ENCODE measurements at places on chromosomes 4 and X.

DNA sequence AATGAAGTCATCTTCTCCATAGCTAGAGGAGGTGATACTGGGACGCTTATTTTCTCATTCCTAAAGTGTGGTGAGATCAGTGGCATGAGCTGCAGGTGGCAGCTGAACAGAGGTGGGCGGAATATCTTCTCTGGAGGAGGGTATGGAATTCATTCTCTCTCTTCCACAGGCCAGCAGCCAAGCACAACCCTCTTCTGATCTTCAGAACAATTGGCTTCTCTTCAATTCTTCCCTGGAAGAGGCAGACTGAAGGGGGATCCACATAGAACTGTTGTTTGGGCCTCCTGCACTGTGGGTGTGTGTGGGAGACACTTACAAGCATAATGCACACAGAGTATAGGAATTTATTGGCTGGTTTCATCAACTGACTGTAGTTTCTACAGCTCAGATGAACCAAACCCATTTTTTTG lies 180.4 kb upstream of the RASGEF1B start:
- DNase-seq: no peak

GRCh38 chrX:8244301-8244700 lies 73.2 kb upstream of the VCX2 start:
- DNase-seq: no peak

- no peak for DNase-seq
These were observed 100.4 kb downstream of the ITM2A start for GRCh38 chrX:79266702-79267101.

DNA sequence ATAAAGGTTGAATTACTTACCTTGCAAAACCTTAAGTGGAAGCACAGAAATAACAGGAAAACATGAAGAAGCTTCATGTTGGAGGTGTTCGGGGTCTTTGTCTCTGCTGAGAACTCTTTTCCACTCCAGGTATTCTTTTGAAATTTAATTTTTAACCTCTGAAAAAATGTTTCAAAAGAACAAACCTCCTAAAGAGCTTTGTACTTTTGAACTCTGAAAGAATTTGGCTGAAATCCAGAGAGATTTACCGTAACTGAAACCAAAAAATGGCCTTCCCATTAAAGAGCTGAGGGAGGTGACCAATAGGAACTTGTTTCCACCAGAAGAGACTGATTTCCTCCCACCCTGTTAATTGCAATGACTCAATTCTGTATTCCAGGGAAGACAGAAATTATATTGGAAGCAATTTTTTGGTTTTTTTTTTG lies at the start of gene CFI:
CFI (minus strand) TSS at position 105 of the 425 bp plus-strand sequence; CDS start at position 77, 28 bp downstream.
- no peak for DNase-seq

DNA sequence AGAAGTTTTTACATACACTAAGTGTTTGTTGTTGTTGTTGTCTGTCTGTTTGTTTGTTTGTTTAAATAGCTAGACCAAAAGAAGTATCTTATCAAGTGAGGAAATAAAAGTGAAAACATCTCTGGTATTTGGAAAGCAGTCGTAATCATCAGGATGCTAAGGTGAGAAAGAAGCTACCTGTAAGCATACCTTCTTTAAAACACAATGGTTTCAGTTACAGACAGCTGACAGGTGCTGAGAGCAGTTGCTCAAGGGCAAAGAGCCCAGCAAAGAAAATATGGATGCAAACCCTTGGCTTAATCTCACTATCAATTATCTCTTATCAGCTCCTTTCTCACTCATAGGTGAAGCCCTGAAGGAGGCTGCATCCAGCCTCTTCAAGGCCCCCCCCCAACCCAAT lies 42.8 kb upstream of the FBXW7 start:
- DNase-seq: no peak

GRCh38 chr4:10259976-10260375 lies 143.4 kb upstream of the WDR1 start:
- DNase-seq: no peak

DNA sequence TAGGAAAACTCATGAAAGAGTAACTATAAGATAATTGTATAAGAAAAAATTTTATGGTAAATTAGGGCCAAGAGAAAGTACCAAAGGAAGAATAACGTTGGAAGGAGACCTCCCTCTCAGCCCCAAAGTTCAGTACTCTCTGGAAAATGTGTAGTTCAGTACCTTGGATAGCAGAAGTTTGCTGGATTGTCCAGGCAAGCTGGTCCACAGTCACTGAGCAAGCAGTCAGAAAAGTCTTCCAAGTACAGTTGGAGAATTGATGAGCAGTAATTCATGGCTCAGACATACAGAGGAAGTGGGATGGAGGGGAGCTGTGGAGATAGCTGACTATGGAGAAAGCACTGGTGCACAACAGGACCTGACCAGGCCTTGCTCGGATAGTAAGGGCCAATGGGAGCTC lies 598.2 kb upstream of the NDST4 start:
- DNase-seq: no peak

DNA sequence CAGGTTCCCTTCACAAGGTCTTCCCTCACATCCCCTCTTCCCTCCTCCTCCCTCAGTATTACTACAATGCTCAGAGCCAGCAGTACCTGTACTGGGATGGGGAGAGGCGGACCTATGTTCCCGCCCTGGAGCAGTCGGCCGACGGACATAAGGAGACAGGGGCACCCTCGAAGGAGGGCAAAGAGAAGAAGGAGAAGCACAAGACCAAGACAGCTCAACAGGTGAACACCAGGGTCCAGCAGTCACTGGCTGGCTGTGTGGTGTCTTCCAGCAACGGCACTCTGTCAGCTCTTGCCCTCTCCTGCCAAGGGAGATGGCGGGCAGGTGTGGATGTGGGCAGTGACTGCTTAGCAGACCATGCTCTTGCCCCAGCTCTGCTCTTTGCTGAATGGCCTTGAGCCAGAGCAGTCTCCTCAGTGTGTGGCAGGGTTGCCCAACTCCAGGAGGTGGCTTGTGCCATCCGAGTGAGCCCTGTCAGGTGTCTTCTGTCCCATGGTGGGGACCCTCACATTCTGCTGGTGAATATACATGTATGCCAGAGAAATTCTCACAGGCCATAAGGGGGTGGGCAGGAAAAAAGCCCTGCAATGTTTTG lies 11.4 kb upstream of the UBA1 start:
- DNase-seq: no peak

GRCh38 chr4:88439161-88439760 lies 17.7 kb upstream of the HERC5 start:
- no peak for DNase-seq

- DNase-seq: no peak
These were observed 55.3 kb downstream of the GPR143 start for GRCh38 chrX:9710332-9710731.

- no peak for DNase-seq
These were observed 8.1 kb upstream of the HSD17B10 start for GRCh38 chrX:53442322-53442631.

DNA sequence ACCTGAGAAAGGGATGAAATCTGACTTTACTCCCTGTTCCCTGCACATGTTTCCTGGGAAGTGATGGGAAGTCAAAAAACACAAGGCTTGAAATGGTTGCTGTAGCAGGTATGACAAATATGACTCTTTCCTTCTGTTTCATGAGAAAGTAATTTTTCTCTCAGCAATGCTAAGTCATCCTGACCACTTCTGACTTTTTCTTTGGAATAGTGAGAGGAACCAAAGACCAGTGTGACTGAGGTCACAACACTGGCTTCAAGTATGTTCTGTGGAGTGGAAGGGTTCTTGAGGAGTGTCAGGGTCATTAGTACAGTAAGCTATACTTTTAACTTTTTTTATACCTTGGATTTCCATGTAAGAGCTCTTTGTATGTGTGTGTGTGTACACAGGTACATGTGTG lies 225.3 kb downstream of the PPP3CA start:
- no peak for DNase-seq

DNA sequence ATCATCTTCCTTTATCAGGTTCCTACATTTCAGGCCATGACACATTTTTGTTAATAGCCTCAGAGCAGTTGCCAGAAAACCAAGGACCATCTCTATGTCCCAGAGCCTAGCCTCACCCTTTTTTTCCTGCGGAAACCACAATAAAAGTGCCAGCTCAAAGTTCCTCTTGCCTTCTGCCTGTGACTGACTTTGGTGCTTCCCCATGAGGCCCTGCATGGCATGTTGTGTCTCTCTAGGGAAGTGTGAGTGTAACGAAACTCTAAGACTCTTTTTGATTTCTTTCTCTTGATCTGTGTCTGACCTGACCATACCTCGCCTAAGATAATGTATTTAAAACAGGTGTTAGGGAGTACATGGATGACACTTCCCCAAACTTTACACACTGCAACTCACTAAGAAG lies 642.3 kb upstream of the BOD1L1 start:
- no peak for DNase-seq

- no peak for DNase-seq
These were observed 90.6 kb downstream of the PTTG2 start for GRCh38 chr4:38050560-38051350.

DNA sequence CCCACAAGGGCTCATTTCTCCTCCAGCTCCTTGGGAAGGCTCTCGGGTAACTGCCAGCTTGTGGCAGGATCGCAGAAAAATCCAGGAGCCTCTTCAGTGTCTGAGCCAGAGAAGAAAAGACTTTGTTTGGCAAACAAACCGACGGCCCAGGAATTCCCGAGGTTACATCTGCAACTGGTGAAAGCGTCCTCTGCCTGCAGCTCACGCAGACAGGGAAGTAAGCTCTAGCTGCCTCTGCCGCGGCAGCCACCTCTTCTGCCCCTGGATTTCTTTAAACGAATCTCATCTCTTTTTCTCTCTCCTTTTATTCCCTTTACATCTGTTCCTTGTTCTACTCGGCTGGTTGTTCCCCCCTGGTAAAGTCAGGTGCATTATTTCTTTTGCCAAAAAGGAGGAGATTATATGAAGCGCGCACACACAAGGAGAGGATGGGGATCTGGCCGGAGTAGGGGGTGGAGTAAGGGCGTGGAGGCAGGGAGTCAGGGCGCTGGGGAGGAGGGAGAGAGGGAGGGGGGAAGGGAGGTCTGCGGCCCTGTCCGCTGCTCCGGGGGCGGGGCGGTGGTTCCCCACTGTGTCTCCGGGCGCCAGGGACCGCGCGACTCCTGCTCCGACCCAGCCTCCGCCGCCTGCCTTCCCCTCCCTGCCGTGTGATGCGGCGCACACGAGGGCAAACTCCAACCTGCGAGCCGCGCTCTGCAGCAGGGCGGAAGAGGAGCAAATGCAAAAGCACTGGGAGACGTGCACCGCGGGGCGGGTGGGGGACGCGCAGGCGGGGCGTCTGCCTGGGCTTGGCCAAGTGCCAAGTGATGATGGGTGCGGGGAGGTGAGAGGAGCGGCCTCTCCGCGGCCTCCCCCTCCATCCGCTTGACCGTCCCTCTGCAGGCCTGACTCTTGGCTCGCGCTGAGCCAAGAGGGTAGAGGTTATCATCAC lies at the start of gene DCHS2:
DCHS2 (minus strand) TSS at position 459 of the 931 bp plus-strand sequence; CDS start at position 15, 444 bp downstream.
- DNase-seq: peak; percentile 15

- DNase-seq: no peak
These were observed 320.7 kb upstream of the FTHL17 start for GRCh38 chrX:31392513-31392912.

- DNase-seq: no peak
These were observed 106.8 kb downstream of the STOX2 start for GRCh38 chr4:184011826-184012380.
